Omental fat pad (tissue), 4 donors: ENCODE measurements at places on chromosomes 1 and 21. TPM values are rescaled to one million over a fixed set of nuclear protein-coding genes. Genes with fewer than 3 reads are reported as not detected.

The SPRR5 gene
- not detected for total RNA-seq

The F5 gene
- total RNA-seq, result 3.7 TPM

The NUP210L gene
- 0.12 TPM for total RNA-seq

The HNRNPCL2 gene
- not detected for total RNA-seq

The RGS4 gene
- 36.7 TPM for total RNA-seq

The BTG3 gene
- 39.4 TPM for total RNA-seq

The ACTL8 gene
- not detected for total RNA-seq

The SLX9 gene
- 12.5 TPM for total RNA-seq

The PADI3 gene
- not detected for total RNA-seq

The S100A7A gene
- not detected for total RNA-seq

The NOS1AP gene
- total RNA-seq, result 2.3 TPM

The FLG2 gene
- total RNA-seq, result not detected

The LENEP gene
- not detected for total RNA-seq

The ADORA3 gene
- 19.5 TPM for total RNA-seq

The OVAAL gene
- not detected for total RNA-seq

The KCNQ4 gene
- 0.28 TPM for total RNA-seq

The DENND2C gene
- total RNA-seq, result 2.4 TPM
